ENCODE measurements at places on chromosomes 2 and 18.

GRCh38 chr2:3595404-3595803 is 492 bp downstream of the COLEC11 start:
- DNase-seq, result no peak

DNA sequence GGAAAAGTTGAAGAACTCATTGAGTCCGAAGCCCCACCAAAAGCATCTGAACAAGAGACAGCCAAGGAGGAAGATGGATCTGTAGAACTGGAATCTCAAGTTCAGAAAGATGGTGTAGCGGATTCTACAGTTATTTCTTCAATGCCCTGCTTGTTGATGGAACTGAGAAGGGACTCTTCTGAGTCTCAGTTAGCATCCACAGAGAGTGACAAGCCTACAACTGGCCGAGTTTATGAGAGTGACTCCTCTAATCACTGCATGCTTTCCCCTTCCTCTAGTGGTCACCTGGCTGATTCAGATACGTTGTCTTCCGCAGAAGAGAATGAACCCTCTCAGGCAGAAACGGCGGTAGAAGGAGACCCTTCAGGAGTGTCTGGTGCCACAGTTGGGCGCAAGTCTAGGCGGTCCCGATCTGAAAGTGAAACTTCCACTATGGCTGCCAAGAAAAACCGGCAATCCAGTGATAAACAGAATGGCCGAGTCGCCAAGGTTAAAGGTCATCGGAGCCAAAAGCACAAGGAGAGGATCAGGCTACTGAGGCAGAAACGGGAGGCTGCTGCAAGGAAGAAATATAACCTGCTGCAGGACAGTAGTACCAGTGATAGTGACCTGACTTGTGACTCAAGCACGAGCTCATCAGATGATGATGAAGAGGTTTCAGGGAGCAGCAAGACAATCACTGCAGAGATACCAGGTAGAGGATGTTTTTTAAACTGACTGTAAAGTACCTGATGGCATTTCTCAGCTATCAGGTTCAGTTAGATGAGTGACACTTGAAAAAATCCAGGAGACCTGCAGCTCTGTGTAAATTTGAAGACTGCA is 111.9 kb downstream of the HAUS1 start:
- DNase-seq, result no peak

DNA sequence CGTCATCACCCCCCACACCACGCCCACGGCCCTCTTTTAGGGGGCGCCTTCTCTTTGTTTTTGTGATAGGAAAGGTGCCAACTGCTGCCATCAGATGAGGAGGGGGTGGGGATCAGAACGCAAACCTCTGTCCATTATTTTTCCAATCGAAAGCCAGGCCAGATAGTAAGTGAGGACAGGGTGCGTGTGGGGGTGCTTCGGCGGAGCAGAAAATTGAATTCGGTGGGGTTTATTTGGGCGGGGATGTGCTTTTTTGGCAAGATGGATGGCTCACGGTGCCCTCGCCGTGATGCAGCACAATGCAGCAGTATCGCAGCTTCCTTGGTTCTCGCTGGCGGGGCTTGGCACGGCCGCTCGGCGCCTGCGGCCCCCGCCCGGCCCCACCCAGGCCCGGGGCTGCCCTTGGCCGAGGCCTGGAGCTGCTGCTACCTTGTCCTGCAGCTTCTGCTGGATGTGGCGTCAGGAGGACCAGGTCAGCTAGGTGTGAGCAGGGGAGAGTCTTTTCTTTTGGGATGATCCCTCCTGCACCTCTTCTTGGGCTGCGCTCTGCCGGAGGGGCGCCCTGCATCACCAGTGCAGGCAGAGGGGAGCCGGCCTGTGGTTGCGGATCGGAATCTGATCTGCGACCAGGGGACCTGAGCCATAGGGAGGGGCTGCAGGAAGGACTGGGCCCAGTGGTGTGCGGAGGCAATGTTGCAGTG is 1.3 kb downstream of the SPTBN1 start:
- peak; percentile 51 for DNase-seq

DNA sequence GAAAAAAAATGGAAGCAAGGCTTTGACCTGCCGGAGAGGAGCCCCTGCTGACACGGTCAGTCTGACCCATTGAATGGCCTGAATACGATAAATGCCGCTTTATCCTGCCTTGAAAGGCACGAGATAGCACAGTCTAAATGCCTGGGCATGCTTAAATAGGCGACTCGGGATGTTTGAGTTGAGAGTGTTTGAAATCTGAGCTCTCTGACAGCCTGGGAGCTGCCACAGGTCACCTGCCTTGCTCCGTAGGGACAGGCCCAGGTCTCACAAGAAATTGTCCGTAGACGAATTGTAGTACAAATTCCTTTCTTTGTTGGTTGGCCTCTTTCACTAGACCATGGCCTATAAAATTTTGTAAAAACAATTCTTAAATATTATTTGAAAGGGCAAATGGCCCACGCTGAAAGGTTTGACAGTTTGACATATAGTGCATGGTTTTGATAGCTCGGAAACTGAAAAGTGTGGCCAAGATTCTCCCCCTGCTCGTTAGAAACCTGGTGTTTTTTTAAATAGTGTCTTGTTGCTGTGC is 72.8 kb downstream of the MEIS1 start:
- no peak for DNase-seq

DNA sequence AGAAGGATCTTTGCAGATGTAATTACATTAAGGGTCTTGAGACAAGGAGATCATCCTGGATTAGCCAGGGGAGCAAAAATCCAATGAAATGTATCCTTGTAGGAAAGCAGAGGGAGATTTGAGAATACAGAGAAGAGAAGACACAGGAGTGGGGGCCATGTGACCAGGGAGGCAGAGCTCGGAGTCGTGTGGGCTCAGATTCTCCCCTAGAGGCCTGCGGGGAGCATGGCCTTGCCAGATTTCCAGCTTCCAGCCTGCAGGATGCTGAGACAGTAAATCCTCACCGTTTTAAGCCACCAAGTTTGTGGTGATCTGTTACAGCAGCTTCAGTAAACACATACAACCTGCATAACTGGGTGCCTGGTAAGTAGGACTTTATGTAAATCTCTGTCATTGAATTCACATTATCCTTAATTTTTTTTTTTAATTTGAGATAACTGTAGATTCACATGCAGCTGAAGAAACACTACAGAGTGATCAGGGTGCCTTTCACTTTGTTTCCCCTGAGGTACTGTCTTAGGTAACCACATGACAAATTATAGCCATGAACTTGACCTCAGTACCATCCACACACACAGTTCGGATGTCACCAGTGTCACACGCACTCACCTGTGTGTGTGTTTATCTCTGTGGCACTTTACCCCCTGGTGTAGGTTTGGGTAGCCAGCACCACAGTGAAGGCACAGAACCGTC is 138.4 kb upstream of the HDAC4 start:
- no peak for DNase-seq

GRCh38 chr2:132497591-132497990 is 81.0 kb downstream of the GPR39 start:
- DNase-seq, result peak; percentile 50

- no peak for DNase-seq
Measured at GRCh38 chr18:79902640-79903039, 48.8 kb downstream of the SLC66A2 start.

DNA sequence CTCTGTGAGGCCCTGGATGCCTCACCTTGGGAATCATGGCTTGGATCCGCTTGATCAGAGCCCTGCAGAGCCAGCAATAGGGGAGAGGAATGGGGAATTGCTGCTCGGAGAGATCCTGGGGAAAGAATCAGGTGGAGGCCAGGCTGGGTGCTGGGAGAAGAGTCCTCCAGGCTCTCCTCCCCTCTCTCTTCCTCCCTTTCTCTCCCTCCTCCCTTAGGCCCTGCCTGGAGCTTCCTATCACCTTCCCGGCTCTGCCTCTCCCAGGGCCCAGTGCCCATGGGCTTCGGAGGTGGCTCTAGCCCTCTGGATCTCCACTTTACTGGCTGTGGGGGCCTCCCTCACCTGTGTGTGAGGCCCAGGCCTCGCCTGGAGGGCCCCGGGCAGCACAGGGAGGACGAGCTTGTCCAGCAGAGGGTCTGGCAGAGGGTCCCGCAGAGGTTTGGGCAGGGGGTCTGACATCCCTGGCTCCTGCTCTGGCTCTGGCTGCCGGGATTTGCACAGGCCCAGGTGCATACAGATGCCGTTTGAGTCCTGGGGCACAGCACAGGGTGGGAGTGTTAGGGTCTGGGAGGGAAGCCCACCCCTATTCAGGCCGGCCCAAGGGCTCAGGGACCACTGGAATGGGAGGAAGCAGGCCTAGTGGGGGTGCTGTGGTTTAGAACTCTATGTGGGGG is 2.6 kb downstream of the SFTPB start:
- no peak for DNase-seq

- no peak for DNase-seq
Measured at GRCh38 chr2:157661776-157662175, 33.1 kb upstream of the ACVR1C start.
